ENCODE measurements at places on chromosomes 3 and 15.

- H3K27me3 ChIP-seq = no peaks in the 10 kb centered on the region
- DNase-seq = peak; percentile 74
- peaks cover 15% of the 10 kb centered on the region for H3K4me1 ChIP-seq
- peak overlapping the region; percentile 39 for H3K27ac ChIP-seq
- no peaks in the 10 kb centered on the region for H3K36me3 ChIP-seq
These were observed 42.1 kb downstream of the MAGI1 start for GRCh38 chr3:65996589-65996988.

DNA sequence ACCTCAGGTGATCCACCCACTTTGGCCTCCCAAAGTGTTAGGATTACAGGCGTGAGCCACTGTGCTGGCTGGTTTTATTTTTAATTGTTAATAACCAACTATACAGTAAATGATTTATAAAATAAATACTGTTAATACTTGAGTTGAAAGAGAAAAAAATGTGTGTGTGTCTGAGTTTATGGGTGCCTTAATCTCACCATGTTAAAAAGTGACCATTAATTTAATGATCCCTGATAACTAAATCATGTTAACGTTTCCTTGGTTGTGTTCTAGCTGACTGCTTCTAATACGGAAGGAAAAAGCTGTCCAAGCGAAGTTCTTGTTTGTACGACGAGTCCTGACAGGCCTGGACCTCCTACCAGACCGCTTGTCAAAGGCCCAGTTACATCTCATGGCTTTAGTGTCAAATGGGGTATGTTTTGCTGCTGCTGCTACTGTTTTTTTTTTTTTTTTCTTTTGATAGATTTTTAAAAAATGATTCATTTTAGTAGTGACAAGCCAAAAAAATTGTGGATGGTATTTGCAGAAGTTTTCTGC lies 113.5 kb downstream of the GHSR start:
- H3K4me1 ChIP-seq = no peaks in the 10 kb centered on the region
- no peak overlapping the region for H3K4me3 ChIP-seq
- no peaks in the 10 kb centered on the region for H3K27me3 ChIP-seq
- no peak overlapping the region for H3K27ac ChIP-seq
- DNase-seq = no peak

DNA sequence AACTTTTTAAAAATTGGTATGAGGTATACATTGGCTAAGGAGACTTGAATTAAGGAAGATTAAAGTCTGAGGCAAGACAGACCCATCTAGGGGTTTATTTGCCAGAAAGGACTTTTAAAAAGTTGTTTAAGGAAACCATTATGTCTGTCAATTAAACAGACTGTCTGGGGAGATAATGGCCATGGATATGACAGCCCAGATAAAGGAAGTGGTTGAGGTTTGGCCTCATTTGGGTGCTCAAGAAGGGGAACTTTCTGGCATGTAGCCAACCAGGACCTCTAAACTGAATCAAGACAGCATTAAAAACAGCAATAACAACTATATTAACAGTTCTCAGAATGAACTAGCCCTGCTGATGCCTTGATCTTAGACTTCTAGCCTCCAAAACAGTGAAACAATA lies 9.9 kb upstream of the CD200R1L start:
- no peaks in the 10 kb centered on the region for H3K27me3 ChIP-seq
- no peaks in the 10 kb centered on the region for H3K4me1 ChIP-seq
- H3K27ac ChIP-seq = no peak overlapping the region
- DNase-seq = no peak

- no peak overlapping the region for H3K4me3 ChIP-seq
- H3K27ac ChIP-seq = no peak overlapping the region
- H3K36me3 ChIP-seq = peaks cover 26% of the 10 kb centered on the region
These were observed 8.9 kb downstream of the PARP14 start for GRCh38 chr3:122689587-122689986.

DNA sequence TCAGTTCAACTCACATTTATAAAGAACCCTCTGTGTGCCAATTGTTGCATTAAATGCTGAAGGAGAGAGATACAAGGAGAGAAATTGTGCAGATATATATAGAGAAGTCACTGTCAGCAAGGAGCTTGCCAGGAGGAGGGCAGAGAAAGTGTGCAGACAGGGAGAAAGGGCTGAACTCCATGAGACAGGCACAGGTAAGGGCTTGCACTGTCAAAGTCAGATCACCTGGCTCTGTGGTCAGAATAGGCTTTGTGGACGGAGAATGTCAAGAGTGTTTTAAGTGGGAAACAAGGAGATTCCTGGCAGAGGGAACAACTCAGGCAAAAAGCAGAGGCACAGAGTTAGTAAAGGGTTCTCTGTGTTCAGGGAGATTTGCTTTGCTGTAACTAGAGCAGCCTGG lies 303.0 kb upstream of the TPRG1 start:
- H3K4me1 ChIP-seq = peaks cover 8% of the 10 kb centered on the region
- no peak for DNase-seq
- H3K27me3 ChIP-seq = no peaks in the 10 kb centered on the region
- H3K36me3 ChIP-seq = peaks cover 10% of the 10 kb centered on the region
- H3K27ac ChIP-seq = no peak overlapping the region
- H3K4me3 ChIP-seq = no peak overlapping the region

- no peak for DNase-seq
- H3K4me1 ChIP-seq = peaks cover 21% of the 10 kb centered on the region
- peak overlapping the region; percentile 8 for H3K27ac ChIP-seq
- no peaks in the 10 kb centered on the region for H3K27me3 ChIP-seq
- H3K4me3 ChIP-seq = no peak overlapping the region
These were observed 25.7 kb downstream of the LIPC start for GRCh38 chr15:58457466-58457965.

- no peak for DNase-seq
- H3K27ac ChIP-seq = no peak overlapping the region
- no peaks in the 10 kb centered on the region for H3K27me3 ChIP-seq
- no peaks in the 10 kb centered on the region for H3K36me3 ChIP-seq
These were observed 552.6 kb downstream of the NSUN3 start for GRCh38 chr3:94615275-94616065.
